Central memory CD4-positive, alpha-beta T cell (primary cell): ENCODE measurements at places on chromosomes 1 and 21.

GRCh38 chr21:38787461-38788274 lies 18.1 kb upstream of the ETS2 start:
- DNase-seq: no peak

DNA sequence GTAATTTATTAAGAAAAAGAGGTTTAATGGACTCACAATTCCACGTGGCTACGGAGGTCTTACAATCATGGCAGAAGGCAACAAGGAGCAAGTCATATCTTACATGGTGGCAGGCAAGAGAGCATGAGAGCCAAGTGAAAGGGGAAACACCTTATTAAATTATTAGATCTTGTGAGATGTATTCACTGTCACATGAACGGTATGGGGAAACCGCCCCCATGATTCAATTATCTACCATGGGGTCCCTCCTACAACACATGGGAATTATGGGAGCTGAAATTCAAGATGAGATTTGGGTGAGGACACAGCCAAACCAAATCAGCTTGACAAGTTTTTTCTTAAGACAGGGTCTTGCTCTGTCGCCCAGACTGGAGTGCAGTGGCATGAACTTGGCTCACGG lies 14.3 kb downstream of the DAP3 start:
- DNase-seq: no peak

- no peak for DNase-seq
Observed at GRCh38 chr21:33244779-33245105, 15.0 kb downstream of the IFNAR2 start.

DNA sequence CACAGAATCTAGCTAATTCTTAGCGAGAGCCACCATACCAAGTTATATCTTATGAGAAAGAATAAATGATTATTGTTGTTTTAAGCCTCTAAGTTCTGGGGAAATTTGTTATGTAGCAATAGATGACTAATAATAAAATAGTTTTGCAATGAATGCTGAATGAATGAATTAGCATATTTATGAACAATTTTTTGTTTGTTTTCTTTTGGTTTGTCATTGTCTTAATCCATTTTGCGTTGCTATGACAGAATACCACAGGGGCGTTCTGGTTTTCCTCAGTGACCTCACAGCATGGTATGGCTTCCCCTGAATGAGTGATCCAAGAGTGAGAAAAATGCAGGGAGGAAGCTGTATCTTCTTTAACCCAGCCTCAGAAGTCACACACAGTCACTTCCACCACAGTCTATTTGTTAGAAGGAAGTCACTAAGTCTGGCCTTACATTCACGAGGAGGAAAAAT lies 53.8 kb upstream of the HPDL start:
- no peak for DNase-seq

DNA sequence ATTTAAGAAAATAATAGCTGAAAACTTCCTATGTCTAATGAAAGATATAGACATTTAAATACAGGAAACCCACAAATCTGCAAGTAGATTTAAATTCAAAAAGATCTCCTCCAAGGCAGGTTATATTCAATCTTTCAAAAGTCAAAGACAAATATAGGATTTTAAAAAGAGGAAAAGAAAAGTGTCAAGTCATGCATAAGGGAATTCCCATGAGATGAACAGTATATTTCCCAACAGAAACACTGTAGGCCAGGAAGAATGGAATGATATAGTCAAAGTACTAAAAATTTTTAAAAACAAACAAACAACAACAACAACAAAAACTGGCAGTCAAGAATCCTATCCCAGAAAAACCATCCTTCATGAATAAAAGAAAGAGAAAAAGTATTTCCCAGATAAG lies 806.5 kb upstream of the BRINP3 start:
- DNase-seq: no peak

DNA sequence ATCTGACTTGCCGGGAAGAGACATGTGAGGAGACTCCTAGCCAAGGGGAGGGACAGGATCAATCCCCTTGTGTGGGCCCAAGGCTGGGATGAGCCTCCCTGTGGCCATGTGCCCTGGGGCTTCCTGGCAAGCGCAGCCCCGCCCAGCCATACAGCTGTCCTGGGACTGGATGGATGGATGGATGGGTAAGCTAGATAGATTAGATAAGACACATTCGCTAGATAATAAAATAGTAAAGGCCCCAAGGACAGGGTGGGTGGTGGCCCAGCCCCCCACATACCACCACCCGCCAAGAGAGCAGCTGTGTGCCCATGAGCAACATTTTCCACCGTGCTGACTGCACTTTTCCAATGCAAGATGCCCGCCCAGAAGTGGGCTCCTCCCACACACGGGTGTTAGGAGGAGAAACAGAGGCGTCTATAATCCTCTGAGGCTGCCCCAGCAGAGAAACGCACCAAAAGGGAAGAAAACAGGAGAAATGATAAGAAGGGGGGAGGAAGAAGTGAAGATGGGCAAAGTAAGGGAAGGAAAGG lies 25.1 kb downstream of the ZBTB17 start:
- DNase-seq: peak; percentile 23

GRCh38 chr1:204036882-204037655 lies 35.8 kb upstream of the SOX13 start:
- no peak for DNase-seq

- DNase-seq: peak; percentile 83
Observed at GRCh38 chr1:223726380-223727001, 14.2 kb downstream of the CAPN2 start.

- DNase-seq: no peak
Observed at GRCh38 chr1:151756291-151756690, 7.0 kb downstream of the MRPL9 start.

GRCh38 chr1:242081446-242081845 lies 82.5 kb upstream of the MAP1LC3C start:
- DNase-seq: no peak

DNA sequence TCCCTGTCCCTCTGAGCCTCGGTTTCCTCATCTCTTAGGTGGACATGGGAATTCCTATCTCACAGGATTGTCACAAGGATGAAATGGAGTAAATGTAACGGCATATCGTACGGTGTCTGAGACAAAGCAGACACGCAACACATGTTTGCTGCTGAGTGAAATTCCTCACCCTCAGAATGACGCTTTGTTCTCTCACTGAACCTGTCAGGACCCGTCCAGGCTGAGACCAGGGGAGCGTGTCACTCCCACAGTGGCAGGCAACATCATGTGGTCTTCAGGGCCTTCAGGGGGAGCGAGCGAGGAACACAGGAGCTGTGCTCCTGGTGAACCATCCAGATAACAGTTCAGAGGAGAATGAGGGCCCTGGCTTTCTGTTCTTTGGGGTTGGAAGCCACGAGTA lies 74.2 kb downstream of the TOMM20 start:
- DNase-seq: no peak

DNA sequence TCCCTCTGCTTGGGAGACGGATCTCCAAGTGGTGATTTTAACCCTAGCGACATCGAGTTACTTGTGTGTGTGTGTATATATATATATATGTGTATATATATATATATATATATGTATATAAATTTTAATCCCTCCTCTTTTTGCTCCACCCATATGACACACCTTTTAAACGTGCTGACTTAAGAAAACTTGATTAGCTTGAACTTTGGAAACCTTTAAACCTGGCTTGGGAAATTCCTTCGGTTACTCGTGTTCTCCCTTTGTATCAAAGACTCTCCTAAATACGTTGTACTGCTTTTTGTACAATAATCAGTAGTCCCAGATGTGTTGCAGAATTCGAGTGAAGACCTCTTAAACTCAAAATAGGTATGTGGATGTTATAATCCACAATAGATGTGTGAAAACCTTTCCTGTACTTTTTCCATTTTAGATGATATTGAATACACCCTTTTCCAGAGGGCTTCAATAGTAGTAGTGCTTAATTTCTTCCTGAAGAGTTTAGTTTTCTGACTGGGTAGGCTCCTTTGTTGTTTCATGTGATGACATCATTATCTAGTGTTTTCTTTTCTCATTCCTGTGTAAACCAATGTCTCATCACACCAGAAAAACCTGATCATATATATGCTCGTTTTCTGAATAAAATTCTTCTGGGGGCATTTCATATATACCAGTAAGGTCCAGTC lies 1.4 kb downstream of the RNF11 start:
- DNase-seq: no peak

DNA sequence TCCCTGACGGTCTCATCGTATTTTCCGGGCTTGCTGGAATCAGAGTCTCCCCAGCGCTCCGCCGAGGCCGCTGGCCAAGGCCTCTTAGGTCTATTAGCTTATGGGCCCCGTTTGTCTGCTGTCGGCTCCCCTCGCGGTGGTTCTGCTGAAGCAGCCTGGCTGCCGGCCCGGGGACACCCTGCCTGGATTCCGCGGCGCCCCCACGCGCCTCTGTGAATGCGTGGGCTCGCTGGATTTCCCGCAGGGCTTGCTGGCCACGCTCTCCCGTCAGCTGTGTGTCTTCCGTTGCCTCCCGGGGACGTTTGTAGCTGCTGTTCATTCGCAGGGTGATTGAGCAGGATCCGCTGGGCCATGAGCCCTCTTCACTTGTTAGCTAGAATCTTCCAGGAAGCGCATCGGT lies 8.4 kb downstream of the LRRC3 start:
- no peak for DNase-seq

DNA sequence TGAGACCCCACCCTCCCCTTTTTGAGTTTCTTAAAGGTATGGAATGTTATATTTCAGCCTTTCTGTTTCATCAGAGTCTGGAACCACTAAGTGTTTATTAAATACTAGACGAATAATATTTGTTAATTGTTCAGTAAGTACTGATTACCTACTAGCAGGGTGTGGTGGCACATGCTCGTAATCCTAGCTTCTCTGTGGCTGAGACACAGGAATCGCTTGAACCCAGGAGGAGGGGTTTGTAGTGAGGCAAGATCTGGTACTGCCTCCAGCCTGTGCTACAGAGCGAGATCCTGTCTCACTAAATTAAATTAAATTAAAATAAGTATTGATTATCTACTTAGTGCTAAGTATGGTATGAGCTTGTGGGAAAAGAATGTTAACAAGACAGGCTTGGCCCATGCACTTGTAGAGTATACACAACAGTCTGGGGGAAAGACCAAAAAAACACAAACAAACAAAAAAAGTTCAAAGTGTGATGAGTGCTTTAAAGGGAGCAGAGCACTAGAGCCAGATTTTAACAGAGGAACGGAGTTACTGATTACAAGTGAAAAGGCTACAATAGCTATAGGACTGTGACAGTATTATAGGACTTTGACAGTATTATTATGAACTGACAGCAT lies 2.4 kb downstream of the CEPT1 start:
- DNase-seq: no peak
